ENCODE measurements at places on chromosomes 3 and 15.
A peak's percentile ranks its signal among the peaks of the same experiment; 100 is the strongest.

- DNase-seq: peak; percentile 91
Observed at GRCh38 chr15:31434588-31435260, 108.1 kb downstream of the KLF13 start.

GRCh38 chr3:152457500-152458375 is 189.0 kb downstream of the MBNL1 start:
- DNase-seq: no peak

- DNase-seq: no peak
Observed at GRCh38 chr3:71956069-71956340, 171.1 kb upstream of the PROK2 start.

DNA sequence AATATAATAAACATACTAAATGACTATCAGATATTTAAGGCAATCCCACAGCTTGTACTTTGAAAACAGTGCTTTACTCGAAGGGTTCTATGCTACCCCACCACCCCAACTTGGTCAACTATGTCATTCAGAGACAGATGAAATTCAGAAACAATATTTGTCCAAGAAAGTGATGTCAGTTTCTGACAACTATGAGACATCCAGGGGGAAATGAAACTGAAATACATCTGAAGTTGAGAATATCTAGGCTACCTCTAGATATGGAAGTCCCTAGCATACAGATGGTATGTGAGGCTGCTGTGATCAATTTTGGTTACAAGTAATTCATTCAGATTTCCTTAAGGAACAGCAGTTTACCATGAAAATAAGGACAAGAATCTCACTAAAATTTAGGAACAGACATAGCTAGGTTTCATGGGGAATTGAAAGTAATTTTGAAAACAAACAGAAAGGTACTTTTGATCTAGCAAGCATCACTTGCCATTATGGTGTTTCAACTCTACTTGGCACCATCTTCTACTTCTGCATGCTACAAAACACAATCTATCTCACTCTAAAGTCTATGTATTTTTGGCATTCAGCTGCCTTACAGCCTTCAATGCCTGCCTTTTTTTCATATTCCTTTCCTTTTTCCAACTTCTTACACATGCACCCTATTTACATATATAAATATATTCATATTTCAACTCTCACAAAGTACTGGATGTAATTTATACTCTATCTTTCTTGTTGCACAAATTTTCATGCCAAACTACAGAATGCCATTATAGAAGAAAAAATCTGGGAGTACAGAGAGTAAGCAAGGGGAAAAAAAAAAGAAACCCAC is 21.7 kb downstream of the ATG3 start:
- DNase-seq: no peak

- peak; percentile 47 for DNase-seq
Observed at GRCh38 chr3:72756900-72757299, 91.3 kb downstream of the SHQ1 start.

DNA sequence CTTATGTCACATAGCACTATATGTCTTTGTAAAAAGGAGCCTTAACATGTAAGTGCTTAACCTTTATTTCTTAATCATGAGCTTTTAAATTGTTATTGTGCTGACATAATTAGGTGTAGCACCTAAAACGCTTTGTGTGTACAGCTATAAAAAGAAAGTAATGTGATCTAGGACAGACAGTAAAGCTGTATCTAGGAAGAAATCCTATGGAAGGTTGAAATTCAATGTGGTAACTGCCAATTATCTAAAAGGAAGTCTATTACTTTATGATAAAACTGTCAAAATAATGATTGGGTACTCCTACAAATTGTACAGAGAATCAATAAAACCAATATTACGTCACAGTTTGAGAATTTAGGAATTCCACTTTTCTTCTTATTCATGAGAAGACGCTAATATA is 87.9 kb downstream of the CDIN1 start:
- no peak for DNase-seq

DNA sequence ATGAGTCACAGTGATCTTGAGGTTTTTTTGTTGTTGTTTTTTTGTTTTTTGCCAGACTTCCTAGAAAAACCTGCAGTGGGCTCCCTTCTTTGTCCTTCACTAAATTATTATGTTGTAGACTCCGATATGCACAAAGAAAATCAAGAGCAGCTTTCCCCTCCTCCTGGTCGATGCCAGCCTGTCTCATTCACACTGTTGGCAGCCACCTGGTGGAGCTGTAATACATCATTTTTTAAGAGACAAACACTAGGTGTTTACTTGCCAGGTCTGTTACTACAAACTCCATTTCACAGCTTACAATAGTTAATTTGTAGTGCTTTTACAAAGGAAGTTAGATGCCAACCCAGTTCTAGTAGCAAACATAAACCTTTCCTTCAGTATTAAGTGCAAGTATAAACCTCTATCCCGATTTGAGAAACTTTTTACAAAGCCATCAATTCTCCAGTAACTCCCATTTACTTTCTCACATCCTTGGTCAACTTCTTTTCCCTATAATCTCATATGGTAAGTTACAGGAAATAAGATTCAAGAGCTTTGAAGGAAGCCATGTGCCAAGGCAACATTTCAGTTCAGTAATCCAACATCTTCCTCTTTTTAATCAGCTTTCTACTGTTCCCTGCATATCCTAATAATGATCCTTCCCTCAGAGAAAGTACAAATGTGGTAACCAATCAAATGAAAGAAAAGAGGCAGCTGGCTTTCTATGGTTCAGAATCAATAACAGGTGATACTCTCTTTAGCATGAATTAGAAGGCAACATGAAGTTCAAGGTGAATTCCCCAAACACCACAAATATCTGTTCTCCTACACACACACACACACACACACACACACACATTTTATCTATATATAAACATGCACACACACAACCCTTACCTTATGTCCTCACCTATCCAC is 14.0 kb downstream of the AAGAB start:
- DNase-seq: no peak

All from stimulated activated CD4-positive, alpha-beta T cell treated with anti-CD3 and anti-CD28 coated beads, Interleukin-15, amount 100 ng/mL, for 24 hours (primary cell).